ENCODE measurements at places on chromosomes 3 and 15.

DNA sequence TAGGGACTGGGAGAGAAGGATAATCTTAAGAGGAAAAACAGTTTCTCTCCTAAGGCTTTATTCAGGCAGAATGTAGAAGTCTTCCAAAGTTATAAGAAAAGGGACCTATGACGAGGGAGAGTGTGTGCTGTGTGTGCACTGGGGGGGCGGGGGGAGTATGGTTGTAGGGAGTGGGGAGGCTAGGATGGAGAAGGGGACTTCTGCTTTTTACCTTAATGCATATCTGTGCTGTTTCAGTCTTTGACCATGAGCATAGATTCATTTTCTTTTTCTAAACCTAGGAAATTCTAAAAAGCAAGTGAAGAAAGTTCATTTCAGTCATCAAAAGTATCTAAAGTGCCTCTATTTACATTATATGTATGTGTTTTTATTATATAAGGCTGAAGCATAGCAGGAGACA is 52.6 kb upstream of the RASA2 start:
- no peak for DNase-seq

DNA sequence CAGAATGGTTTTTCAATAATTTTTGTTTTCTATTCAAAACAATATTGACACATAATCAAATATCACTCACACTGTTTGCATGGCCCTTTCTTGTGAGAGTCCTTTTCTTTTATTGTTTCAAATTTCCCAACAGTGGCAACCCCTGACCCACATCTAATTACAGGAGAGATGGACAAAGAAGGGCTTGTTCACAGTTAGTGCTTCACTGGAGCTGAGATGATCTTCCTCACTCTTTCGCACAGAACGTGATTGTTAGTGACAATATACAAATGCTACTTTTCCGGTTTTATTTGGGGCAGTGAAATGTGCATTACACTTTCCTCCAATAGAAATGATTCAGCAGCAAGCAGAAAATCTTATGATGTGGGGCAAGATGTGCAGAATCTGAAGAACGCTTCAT is 38.6 kb upstream of the TTC14 start:
- no peak for DNase-seq

GRCh38 chr15:75354454-75354853 is 7.6 kb downstream of the NEIL1 start:
- no peak for DNase-seq

- no peak for DNase-seq
Measured at GRCh38 chr3:184157206-184157605, 2.0 kb downstream of the DVL3 start.

GRCh38 chr3:126033051-126033745 is 50.7 kb downstream of the SLC41A3 start:
- DNase-seq: no peak

DNA sequence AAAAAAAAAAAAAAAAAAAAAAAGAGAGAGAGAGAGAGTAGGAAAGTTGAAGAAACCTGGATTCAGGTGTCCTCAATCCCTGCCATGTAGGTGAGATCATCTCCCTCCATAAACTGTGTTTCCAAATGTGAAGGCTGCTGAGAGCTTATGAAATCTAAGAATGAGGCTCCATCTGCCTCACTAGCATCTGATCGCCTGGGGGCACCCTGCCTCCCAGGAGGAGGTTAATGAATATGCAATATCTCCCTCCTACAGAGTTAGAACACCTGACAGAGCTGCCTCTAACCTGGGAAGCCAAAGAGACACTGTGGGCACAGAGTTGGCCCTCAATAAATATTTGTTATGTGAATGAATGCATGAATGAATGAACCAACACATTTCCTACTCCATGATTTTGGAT is 23.8 kb upstream of the ZNF148 start:
- DNase-seq: no peak
